ENCODE measurements at places on chromosomes 4 and X.
A peak's percentile ranks its signal among the peaks of the same experiment; 100 is the strongest.

- no peak for DNase-seq
These were observed 479.6 kb downstream of the BCOR start for GRCh38 chrX:39618178-39618577.

- no peak for DNase-seq
These were observed 153.5 kb downstream of the SLC10A7 start for GRCh38 chr4:146368209-146368608.

GRCh38 chr4:80254114-80254513 lies 12.3 kb upstream of the FGF5 start:
- no peak for DNase-seq

- no peak for DNase-seq
These were observed 293.4 kb downstream of the BMPR1B start for GRCh38 chr4:95050980-95051701.

- no peak for DNase-seq
These were observed 202.9 kb downstream of the CHIC1 start for GRCh38 chrX:73765776-73766430.

DNA sequence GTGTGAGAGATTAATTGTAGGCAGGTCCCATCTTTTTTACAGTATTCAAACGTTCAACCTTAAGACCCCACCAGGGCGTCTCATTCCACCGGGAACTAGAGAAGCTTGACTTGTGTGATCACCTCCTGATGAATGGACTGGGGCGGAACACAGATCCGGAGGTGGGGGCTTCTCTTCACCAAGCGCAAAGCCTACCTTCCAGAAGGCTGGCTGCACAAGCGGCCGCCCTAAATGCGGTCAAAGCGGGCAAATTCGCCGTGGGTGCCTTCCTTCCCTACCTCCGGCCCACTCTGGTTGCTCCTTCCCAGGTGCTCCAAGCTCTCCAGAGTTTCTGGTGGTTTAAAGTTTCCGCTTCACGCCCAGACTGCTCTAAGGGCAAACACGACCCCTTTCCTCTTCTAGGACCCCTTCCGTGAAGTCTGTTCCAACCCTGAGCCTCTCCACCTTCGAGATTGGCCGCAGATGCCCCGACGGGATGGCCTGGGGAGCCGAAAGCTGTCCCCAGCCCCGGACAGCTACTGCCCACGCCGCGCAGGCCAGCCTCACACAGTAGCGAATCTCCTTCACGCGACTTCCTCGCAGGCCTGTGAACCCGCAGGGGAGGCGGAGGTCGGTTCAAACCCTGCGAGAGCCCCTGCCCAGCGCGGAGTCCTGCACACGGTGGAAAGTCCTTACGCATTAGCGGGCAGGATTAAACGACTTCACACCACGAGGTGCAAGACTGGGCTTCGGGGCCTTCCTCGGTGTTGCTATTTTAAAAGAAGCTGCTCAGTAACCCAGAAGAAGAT lies 1.6 kb upstream of the WWC2 start:
- peak; percentile 10 for DNase-seq

DNA sequence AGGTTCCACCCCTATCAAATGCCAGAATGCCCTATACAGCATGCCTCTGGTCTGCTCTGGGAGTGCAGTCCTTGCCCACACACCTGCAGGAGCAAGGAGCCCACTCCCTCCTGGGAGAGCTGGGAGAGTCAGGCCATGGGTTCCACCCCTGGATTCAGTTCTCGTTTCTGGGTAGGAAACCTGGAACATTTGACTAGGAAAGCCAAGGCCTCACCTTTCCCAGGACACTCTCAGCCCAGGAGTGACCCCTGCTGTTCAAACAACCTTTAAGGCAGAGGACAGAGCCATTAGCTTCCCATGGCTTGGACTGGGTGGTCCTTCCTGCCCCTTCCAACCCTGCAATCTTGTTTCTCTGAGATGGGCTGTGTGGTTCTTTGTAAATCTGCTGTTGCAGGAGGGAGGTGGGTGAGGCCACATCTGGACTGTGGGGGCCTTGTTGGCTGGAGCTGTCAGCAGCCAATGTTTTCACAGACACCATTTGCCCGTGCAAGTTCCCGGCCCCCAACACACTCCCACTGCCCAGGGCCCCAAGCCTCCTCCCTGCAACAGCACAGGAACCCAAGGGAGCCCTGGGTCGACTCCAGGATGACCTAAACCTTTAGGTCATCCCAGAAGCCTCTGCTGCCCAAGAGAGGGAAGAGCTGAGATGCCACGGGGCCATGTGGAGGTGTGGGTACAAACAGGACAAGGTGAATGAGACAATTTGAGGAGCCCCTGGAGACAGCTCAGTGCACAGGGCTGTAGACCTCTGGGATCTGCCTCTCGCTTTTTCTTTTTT lies 104.4 kb downstream of the PJA1 start:
- DNase-seq, result no peak

GRCh38 chrX:108127152-108127551 lies 35.6 kb downstream of the ATG4A start:
- DNase-seq, result no peak

DNA sequence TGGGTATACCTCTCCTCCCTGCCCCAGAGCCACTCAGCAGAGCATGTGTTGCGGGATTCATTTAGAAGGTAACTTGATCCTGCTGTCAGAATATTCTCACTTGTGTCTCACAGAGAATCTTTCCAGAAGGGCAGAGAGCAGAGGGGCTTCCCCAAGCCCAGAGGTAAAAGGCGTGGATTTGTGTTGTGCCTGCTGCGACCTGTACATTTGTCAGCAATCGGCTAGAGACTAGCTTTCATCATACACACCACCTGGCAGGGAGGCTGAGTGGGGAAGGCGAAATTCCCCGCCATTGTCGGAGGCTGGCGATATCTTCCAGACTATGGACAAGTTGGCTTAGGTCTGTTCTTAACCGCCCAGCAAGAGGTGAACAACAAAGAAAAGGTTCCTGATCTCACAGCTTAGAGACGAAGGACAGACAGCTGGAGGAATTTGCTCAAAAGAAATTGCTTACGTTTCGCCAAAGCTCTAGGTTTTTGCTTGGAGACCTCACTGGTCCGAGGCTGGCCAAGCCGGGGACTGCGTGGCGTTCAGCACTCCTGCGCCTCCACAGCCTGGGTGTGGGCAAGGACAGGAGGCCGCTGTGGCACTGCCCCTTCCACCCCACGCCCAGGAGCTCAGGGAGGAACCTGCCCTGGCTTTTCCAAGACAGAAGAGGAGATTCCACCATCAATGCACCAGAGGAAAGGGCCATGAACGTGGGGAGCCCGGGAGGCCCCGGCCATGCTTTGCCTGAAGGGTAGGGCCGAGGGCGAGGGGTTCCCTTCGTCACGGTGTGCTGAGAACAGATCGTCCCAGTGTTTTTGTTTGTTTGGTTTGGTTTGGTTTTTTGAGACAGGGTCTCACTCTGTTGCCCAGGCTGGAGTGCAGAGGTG lies 69.4 kb downstream of the DCTD start:
- no peak for DNase-seq

GRCh38 chr4:10743357-10743756 lies 58.8 kb upstream of the CLNK start:
- no peak for DNase-seq

DNA sequence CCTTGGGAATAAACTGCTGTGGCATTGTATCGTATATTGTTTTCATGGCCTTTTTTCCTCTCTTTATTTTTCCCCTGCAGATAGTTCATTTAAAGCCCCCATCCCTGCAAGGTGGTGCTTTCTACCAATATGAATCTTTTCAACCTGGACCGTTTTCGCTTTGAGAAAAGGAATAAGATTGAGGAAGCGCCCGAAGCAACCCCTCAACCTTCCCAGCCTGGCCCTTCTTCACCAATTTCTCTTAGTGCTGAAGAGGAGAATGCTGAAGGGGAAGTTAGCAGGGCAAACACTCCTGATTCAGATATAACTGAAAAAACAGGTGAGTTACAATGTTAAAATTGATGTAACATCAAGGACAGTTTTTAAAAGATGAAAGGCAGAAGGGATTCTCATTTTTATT lies 601 bp downstream of the SMARCAD1 start:
- no peak for DNase-seq

- DNase-seq, result no peak
These were observed 14.4 kb upstream of the SEPSECS start for GRCh38 chr4:25174674-25175073.

DNA sequence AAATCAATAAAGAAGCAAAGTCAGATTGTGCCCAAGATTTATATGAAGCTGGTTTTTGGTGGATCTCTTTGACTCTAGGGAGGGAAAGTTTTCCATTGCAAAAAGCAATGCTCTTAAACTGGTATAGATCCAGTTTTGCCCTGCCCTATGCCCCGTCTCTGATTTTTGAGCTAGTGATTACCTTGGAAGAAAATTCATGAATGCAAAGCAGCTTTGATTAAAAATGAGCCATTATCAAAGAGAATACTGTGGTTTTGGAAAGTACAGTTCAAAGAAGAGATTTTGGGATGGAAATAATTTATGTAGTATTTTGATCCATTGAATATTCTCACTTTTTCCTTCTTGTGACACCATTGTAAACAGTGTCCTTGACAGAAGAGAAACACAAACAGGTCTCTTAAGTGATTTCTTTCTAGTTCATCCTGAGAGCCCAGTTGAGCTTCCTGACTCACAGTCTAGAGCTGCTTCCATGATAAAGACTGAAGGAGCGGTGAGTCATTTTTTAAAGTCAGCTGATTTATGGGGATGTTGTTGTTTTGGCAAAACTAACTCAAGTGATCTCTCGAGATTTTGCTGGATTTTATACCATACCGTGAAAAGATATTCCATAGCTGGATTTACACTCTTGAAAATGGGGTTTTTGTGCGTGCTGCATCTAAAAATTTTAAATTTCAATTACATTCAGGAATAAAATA lies 76.7 kb downstream of the AFF1 start:
- no peak for DNase-seq

DNA sequence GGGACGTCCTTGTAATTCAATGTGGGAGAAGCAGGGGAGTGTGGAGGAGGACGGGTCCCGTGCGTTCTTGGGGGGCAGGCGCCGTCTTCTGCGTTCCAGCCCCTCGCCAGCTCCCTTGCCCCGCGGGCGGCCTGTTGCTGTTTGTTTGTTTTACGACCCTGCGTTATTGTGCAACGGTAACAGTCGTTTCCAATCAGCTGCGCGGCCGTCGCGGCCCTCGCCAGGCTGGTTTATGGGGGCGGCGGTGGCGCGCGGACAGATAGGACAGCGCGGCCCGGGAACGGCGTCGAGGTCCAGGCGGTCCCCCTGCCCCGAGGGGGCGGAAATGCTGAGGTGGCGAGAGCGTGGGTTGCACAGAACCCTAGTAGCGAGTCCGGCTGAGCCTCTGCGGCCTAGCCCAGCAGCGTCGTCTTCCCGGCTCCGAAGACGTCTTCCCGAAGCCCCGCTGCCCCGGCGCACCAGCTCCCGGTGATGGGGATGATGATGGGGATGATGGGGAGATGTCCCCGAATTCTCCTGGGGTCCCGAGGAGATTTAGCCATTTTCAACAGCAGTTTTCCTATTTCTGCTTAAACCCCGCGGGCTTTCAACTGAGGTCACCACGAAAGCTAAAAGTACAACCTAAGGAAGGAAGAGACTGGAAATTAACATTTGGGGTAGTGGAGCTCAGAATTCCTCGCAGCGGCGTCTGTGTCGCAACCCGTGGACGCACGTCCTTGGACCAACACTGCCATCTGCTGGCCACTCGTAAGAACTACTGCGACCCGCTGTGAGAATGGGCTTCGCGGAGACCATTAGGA lies 4.8 kb downstream of the PDGFRA start:
- peak; percentile 68 for DNase-seq

- DNase-seq, result no peak
These were observed 14.1 kb upstream of the STX18 start for GRCh38 chr4:4555916-4556315.

GRCh38 chrX:106959901-106960300 lies 39.7 kb downstream of the CLDN2 start:
- no peak for DNase-seq

GRCh38 chr4:139857021-139857420 lies 191.4 kb downstream of the MGST2 start:
- no peak for DNase-seq

DNA sequence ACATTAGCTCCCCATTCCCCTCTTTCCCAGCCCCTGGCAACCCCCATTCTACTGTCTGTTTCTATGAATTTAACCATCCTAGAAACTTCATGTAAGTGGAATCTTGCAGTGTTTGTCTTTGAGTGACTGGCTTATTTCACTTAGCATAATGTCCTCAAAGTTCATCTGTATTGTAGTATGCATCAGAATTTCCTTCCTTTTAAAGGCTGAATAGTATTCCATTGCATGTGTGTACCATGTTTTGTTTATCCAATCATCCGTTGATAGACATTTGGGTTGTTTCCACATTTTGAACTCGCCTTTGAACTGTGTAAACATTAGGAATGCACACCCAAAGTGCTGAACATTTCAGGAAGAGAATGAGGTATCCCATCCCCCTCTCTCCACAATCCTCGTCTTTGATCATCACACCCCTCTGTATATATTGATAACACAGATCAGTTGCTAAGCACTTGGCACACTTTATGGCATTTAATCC lies 56.4 kb upstream of the PLAC1 start:
- DNase-seq, result no peak

- no peak for DNase-seq
These were observed 156.3 kb downstream of the CPEB2 start for GRCh38 chr4:15158406-15159091.

GRCh38 chr4:94332983-94333590 lies 9.5 kb downstream of the HPGDS start:
- no peak for DNase-seq

GRCh38 chrX:56268888-56269287 lies 36.7 kb downstream of the KLF8 start:
- no peak for DNase-seq

- no peak for DNase-seq
These were observed 97.6 kb downstream of the SLC34A2 start for GRCh38 chr4:25753239-25753638.

GRCh38 chr4:163988865-163989264 lies 494.4 kb downstream of the TMA16 start:
- no peak for DNase-seq

DNA sequence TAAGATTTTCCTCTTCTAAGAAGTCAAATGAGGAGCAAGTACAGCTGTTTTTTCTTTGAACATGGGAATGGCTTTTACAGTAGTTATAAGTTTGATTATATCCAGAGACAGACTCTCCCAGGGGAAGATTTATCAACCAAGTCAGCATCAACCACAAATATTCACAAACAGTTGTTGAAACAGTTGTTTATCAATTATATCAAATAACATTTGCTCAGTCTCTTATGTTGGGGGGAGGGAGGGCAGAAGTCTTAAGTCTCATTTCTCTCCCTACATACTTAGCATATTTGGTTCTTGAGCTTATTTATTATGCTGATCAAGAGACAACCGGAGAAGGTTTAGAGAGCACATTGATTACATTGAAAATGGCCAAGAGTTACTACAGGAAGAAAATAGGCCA lies 110.1 kb downstream of the FBXO8 start:
- no peak for DNase-seq

DNA sequence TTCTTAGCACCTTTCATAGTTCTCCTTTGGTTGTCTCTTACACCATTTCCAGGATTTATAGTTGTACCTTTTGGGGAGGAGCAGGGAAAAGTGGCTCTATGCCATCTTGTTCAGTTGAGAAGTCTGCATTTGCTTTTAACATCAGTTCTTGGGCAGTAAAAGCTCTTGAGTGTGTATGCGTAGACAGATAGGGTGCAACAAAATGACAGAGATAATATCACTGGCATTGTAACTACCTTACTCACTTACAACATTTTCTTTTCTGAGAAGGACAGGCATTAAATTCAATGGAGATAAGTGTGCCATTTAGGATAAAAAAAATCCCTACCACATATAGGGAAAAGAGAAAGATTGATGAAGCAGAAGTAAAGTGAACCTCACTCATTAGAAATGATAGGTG lies 38.9 kb downstream of the ADGRG4 start:
- no peak for DNase-seq

- DNase-seq, result no peak
These were observed 73.1 kb downstream of the MAGEB17 start for GRCh38 chrX:16240231-16240905.
